GM12878 (cell line): ENCODE measurements at places on chromosomes 1 and 21.

GRCh38 chr1:82540006-82540405 is 739.3 kb downstream of the ADGRL2 start:
- DNase-seq, result no peak

- no peak for DNase-seq
These were observed 285.1 kb downstream of the PTPRU start for GRCh38 chr1:29521438-29521715.

DNA sequence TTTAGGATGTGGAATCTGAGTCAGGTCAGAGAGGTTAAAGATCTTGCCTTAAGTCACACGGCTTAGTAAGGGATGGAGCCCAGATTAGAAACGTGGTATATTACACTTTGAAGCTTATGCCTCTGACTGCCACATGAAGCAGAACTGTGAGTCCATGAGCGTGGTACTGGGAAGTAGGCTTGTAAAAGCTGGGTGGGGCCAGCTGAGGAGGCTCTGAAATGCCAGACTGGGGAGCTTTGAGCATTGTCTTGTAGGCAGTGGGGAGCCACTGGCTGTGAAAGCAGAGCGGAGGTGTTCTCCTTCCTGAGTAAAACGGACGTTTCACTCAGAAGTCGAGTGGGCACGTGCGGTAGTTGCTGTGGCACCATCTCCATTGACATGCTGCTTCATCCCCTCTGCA is 72.6 kb upstream of the USP24 start:
- no peak for DNase-seq

DNA sequence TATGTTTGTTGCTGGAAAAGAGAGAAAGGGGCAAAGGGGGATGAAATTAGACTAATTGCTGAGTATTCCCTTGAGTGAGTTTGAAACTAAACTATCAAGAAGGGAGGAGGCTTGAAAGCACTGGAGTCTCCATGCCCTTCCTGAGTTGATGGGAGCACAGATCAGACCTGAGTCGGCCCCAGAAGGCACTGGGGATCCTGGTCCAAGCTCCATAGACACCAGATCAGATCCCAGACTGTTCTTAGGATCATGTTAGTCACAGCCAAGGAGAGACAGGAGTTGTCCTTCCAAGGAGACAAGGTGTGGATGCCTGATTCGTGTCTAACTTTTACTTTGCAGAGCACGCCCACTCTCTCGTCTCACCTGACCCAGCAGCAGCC is 152.3 kb downstream of the NR5A2 start:
- no peak for DNase-seq

DNA sequence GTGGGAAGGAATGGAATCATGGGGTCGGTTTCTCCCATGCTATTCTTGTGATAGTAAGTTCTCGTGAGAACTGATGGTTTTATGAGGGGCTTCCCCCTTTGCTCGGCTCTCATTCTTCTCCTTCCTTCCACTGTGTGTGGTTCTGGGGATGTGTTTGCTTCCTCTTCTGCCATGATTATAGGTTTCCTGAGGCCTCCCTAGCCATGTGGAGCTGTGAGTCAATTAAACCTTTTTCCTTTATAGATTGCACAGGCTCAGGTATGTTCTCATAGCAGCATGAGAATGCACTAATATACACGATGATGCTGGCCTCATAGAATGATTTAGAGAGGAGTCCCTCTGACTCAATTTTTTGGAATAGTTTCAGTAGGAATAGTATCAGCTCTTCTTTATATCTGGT is 195.4 kb upstream of the IVNS1ABP start:
- DNase-seq, result no peak

DNA sequence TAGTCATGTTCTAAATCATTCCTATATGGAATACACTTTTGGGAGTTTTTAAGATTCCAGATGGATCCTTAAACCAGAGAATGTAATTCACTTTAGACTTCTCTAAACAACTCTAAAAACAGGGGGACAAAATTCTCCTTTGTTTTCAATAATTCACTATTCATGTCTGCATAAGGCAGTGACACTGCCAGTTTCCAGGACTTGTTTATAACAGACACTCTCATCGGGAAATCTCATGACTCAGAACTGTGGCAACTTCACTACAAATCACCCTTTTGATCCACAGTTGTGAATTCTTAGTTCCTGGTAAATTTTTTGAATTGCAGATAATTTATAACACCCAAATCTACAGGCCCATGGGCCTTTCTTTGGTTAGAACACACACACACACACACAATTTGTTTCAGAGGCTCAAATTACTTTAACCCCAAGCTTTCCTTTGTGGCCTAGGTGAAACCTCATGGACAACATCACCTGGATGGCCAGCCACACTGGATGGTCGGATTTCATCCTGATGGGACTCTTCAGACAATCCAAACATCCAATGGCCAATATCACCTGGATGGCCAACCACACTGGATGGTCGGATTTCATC is at the start of gene OR2T4:
Gene OR2T4, plus strand, starts transcription at position 545 of the 595 bp plus-strand sequence. Its CDS starts 0 bp downstream, at position 545.
- no peak for DNase-seq

- DNase-seq, result no peak
These were observed at the start of gene CFH for GRCh38 chr1:196651637-196652215. CFH (plus strand) TSS chr1:196652043; CDS start chr1:196652118, 75 bp downstream.

GRCh38 chr1:87844251-87844650 is 515.6 kb downstream of the LMO4 start:
- DNase-seq, result no peak

GRCh38 chr1:178273707-178274410 is 180.0 kb downstream of the RASAL2 start:
- DNase-seq, result no peak
